ENCODE measurements at places on chromosomes 4 and X.

DNA sequence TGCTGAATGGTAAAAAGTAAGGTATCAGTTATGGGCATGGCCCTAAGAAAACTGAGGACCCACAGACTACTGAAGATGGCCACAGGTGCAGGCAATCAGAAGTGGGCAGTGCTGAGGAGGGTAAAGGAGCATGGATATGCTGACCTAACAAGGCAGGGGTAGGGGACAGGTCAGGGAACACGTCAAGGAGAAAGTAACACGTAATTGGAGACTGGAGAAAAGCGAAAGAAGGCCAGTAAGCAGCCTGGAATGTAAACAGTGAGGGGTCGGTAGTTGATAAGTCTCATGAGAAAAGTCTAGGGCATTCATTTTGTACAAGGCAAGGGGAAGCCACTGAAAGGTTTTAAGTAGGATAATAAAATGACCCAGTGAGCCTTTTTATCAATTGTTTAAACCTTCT lies 153.3 kb downstream of the PRDM5 start:
- no peak for DNase-seq

DNA sequence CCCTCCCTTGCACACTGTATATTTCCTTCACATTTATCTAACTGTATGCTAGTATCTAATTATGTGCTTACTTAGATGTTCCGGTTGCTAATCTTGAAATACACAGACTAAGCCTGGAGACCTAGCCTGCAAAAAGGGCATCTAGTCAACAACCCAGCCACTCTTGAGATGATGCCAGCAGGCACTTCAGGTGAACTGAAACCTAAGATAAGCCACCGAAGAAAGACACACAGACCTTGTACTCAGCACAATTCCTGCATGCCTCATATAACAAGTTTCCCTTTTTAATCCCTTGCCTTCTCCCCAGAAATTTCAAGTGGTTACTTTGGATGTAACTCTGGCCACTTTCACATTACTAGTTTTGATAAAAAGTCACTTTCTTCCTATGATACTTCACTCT lies 2506.6 kb downstream of the ARAP2 start:
- DNase-seq: no peak

- no peak for DNase-seq
Measured at GRCh38 chr4:127609484-127609883, 23.3 kb upstream of the INTU start.

DNA sequence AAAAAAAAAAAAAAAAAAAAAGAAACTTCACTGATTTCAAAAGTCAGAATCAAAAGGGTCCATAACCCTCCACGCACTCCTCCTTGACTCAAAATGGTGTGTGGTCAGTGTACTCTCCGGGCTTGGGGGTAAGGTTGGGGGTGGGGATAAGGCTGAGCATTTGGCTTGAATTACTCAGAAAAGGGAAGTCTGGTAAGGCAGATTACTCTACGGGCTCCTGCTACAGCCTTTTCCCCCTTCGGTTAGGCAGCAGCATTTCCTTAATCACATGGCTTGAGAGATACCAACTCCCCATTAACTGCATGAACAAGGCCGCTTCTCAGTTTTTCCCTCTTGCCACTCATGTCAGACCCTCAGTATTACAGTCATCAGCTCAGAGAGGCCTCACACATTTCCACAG lies 135.4 kb upstream of the DUSP21 start:
- DNase-seq: no peak

GRCh38 chr4:41454423-41454822 lies 83.5 kb upstream of the LIMCH1 start:
- DNase-seq: no peak

- no peak for DNase-seq
Measured at GRCh38 chrX:8591501-8591900, 126.9 kb downstream of the VCX3B start.

GRCh38 chr4:151940291-151940690 lies 179.5 kb upstream of the GATB start:
- DNase-seq: no peak
